ENCODE measurements at places on chromosomes 6 and 20.

- no peak overlapping the region for H3K27ac ChIP-seq
- no peak for DNase-seq
- H3K36me3 ChIP-seq: peaks cover 41% of the 10 kb centered on the region
- no peak overlapping the region for H3K4me3 ChIP-seq
- H3K4me1 ChIP-seq: no peaks in the 10 kb centered on the region
- H3K27me3 ChIP-seq: no peaks in the 10 kb centered on the region
Measured at GRCh38 chr6:122454673-122455072, 16.9 kb downstream of the SERINC1 start.

GRCh38 chr6:13098793-13099570 is 229.4 kb downstream of the TBC1D7 start:
- no peaks in the 10 kb centered on the region for H3K4me1 ChIP-seq
- no peak for DNase-seq
- H3K27ac ChIP-seq: no peak overlapping the region
- H3K4me3 ChIP-seq: no peak overlapping the region

- no peaks in the 10 kb centered on the region for H3K27me3 ChIP-seq
- H3K27ac ChIP-seq: no peak overlapping the region
- H3K4me1 ChIP-seq: no peaks in the 10 kb centered on the region
- H3K36me3 ChIP-seq: no peaks in the 10 kb centered on the region
- no peak overlapping the region for H3K4me3 ChIP-seq
Measured at GRCh38 chr20:41320976-41321375, 3.4 kb upstream of the ZHX3 start.

DNA sequence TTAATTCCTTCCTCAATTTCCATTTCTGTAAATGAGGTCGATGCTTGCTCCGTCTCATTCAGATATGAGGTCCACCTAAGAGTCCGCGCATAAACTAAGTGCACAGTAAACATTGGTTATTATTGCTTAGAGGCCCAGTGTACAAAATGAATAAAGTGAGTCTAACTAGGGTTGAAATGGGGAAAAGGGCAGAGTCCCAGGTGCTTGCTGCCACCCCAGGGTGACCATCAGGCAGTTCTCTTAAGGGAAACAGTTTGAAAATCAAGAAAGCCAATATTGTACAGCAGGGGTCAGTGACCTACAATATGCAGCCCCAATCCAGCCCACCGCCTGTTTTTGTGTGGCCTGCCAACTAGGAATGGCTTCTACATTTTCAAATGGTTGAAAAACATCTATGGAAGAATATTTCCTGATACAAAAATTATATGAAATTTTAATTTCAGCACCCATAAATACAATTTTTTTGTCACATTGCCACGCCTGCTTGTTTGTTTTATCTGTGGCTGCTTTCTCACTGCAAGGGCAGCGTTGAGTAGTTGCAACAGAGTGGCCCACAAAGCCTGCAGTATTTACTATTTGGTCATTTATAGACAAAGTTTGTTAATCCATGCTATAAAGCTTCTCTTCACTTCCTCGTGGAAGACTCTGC is 43.3 kb downstream of the SLC13A3 start:
- no peak for DNase-seq
- H3K27me3 ChIP-seq: no peaks in the 10 kb centered on the region
- peak overlapping the region; percentile 45 for H3K27ac ChIP-seq
- no peak overlapping the region for H3K4me3 ChIP-seq

GRCh38 chr6:3748208-3749066 is 3.1 kb downstream of the PXDC1 start:
- H3K27me3 ChIP-seq: no peaks in the 10 kb centered on the region
- peak; percentile 72 for DNase-seq
- no peaks in the 10 kb centered on the region for H3K36me3 ChIP-seq

GRCh38 chr6:12956991-12957320 is 240.4 kb downstream of the PHACTR1 start:
- peaks cover 8% of the 10 kb centered on the region for H3K4me1 ChIP-seq
- peak overlapping the region; percentile 96 for H3K4me3 ChIP-seq
- H3K27ac ChIP-seq: peak overlapping the region; percentile 74
- no peaks in the 10 kb centered on the region for H3K27me3 ChIP-seq
- no peaks in the 10 kb centered on the region for H3K36me3 ChIP-seq
- no peak for DNase-seq

GRCh38 chr6:28737750-28738395 is 185.9 kb downstream of the TRIM27 start:
- no peak overlapping the region for H3K27ac ChIP-seq
- no peak overlapping the region for H3K4me3 ChIP-seq
- H3K36me3 ChIP-seq: no peaks in the 10 kb centered on the region
- no peaks in the 10 kb centered on the region for H3K4me1 ChIP-seq
- H3K27me3 ChIP-seq: peaks cover 64% of the 10 kb centered on the region

DNA sequence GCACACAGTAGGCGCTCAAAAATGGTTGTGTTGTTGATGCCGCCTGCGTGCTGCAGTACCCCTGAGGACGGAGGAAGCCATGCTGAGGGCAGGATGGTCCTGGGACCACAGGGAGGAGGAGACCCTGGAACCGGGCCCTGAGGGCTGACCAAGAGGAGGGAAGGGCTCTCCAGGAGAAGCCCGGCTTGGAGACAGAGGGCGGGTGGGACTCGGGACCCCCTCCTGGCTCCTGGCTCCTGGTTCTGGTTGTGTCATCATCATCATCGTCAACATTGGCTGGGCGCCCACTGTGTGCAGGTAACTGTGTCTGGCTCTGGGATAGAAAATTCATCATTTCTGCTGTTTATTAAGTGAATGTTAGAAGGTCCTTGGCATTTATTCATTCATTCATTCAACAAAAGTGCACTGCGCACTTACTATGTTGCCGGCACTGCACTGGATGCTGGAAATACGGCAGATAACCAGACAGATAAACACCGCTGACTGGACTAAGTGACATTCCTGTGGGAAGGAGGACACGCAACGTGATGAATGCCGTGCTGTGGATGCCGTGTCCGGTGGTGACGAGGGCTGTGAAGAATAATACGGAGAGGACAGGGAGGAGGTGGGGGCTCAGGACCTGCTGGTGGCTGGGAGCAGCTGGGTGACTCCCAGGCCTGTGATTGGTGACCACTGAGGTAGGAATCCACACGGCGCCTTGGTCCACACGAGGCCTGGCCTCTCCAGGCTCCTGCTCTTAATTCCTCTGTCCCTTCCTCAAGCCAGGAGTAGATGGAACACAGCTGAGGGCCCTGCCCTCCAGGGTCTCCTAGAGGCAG is 35.3 kb downstream of the SPDEF start:
- no peaks in the 10 kb centered on the region for H3K27me3 ChIP-seq
- DNase-seq: no peak
- no peak overlapping the region for H3K27ac ChIP-seq
- peaks cover 2% of the 10 kb centered on the region for H3K4me1 ChIP-seq
- H3K4me3 ChIP-seq: no peak overlapping the region

DNA sequence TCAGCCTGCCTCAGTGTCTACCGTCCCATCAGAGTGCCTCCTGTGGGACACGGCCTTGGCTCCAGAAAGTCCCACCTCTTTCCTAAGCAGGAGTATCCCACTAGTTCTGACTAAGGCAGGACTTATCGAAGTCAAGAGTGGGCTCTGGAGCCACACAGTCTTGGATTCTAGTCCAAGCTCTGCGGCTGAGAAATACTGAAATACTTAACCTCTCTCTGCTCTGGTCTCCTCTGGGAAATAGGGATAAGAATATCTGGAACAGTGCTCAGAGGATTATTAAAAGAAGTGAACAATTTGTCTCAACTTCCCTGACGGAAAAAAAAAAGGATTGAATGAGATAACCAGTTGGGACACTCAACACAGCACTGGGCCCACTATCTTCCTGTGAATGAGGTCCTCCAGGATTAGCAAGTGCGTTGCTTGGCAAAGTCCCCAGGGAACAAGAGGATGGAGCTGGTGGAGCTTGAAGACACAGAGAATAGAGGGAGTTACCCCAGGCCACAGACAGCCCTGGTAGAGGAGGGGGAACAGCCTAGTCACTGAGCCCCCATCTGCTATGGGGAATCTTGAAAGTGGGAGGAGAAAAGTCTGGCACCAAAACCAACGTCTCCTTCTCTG is 34.6 kb upstream of the FOXP4 start:
- no peaks in the 10 kb centered on the region for H3K27me3 ChIP-seq
- no peak for DNase-seq
- no peaks in the 10 kb centered on the region for H3K4me1 ChIP-seq
- no peak overlapping the region for H3K4me3 ChIP-seq

DNA sequence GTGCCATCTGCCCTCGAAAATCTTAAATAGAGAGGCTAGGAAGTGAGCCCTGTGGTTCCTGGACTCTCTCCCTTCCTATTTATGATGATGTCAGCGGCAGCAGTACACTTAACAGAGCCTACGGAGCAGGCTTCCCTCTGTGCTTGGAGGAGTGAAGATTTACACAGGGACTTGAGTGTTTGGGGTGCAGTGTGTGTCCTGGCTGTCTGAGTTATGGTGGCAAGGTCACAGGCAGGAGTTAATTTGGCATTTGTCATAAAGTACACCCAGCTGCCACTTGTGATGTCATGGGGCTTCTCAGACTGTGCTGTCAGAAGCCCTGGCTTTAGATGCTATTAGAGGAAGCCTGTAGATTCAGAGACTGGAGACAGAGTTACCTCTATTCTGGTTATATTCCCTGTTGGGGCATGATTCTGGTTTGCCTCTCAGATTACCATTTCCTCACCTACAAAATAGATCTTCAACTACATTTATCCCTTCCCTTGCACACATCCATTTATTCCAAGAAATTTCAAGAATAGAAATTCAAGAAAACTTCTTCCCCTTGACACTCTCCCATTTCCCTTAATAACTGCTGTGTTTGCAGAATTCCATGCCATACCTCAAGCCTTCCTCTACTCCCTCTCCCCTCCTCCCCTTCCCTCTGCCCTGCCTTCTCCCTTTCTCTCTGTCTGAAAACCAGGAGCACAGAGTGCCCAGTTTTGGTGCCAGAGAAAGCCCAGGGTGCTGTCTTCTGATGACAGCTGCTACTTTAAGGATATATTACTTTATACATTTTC is 72.1 kb downstream of the SLC24A3 start:
- no peaks in the 10 kb centered on the region for H3K4me1 ChIP-seq
- H3K27me3 ChIP-seq: no peaks in the 10 kb centered on the region
- H3K27ac ChIP-seq: no peak overlapping the region

DNA sequence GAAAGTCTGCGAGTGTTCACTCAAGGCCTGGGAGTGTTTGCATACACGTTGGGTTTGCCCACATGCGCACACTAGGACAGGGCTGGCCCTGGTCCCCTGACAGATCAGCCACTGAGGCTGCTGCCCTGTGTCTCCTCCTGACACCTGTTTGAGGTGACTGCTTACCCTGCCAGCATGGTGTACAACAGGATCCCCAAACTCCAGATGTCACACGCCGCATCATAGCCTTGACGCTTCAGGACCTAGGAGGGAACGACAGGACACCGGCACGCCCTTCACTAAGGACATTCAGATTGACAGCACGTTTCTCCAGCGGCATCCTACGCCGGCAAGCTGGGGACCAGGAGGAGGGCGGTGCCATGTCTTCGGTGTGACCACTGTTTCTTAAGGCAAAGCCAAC is 37.0 kb upstream of the MPC1 start:
- DNase-seq: no peak
- H3K4me3 ChIP-seq: no peak overlapping the region
- no peaks in the 10 kb centered on the region for H3K27me3 ChIP-seq

- H3K36me3 ChIP-seq: no peaks in the 10 kb centered on the region
- H3K4me3 ChIP-seq: no peak overlapping the region
- DNase-seq: no peak
- H3K27me3 ChIP-seq: no peaks in the 10 kb centered on the region
- H3K27ac ChIP-seq: peak overlapping the region; percentile 5
Measured at GRCh38 chr6:146884728-146885127, 286.0 kb downstream of the ADGB start.

DNA sequence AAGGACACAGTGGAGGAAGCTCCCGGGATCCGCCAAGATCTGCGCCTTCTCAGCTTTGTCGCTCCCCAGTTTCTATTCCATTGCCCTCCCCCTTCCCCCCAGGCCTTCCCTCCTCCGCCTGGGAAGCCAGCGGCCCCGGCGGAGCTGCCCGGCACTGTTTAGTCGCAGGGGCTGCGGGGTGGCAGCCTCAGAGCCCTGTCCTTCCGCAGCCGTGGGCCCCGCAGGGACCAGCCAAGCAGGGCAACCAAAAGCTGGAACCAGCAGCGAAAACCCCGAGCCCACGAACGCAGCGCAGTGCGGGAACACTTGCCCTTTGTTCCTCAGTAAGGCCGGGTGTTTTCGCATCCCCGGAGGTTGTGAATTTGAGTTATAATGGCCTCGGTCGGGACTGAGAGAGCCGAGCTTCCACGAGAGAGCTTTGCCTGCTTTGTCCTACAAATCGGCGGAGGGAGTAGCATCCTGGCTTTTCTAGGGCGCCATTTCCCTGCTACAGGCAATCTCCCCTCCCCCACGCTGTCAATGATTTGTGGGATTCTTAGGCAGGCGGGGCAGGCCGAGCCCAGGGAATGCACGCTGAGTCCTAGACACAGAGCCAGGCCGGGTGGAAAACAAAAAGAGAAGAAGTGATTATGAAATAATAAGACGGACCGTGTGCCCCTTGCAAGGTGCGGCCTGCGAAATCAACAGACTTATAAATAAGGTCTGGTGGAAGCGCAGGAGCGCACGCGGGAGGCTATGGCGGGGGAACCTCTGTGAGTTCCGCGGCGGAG is 4.0 kb upstream of the TUBB2B start:
- no peaks in the 10 kb centered on the region for H3K4me1 ChIP-seq
- peak; percentile 96 for DNase-seq
- H3K4me3 ChIP-seq: peak overlapping the region; percentile 92
- no peaks in the 10 kb centered on the region for H3K36me3 ChIP-seq
- H3K27ac ChIP-seq: peak overlapping the region; percentile 59

DNA sequence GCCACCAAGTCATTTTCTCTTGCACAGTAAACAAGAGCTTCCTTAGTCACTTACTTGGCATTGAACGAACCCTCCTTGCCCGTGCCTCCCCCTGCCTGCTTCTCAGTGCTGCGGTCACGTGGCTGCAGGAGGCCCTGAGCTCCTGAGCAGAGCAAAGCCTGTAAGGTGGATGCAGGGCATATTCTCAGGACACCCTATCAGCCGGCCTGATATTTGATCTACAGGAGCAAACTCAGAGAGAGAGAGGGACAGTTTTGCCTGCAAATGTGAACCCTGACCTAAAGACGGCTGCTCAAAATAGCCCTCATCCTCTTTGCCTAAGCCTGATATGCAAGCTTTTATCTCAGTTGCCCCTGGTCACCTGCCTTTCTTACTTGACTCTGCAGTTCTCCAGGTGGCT is 93.0 kb upstream of the POPDC3 start:
- no peak overlapping the region for H3K4me3 ChIP-seq
- no peaks in the 10 kb centered on the region for H3K27me3 ChIP-seq
- no peak overlapping the region for H3K27ac ChIP-seq
- H3K4me1 ChIP-seq: no peaks in the 10 kb centered on the region
- no peaks in the 10 kb centered on the region for H3K36me3 ChIP-seq

DNA sequence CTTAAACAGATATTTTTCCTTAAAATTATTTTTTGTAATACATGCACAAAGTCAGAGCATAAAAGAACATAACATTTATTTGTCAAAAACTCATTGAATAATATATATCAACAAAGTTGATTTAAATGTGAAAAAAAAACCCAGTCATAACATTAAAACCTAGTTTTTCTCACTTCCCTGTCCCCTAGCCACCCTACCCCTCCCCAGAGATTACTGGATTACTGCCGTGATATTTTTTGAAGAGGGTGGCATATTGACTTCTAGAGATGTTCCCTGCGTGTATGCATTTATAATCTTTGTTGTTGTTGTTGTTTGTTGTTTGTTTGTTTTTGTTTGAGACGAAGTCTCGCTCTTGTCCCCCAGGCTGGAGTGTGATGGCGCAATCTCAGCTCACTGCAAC is 52.4 kb upstream of the ARMC2 start:
- H3K4me1 ChIP-seq: peaks cover 17% of the 10 kb centered on the region
- no peak overlapping the region for H3K4me3 ChIP-seq
- H3K36me3 ChIP-seq: no peaks in the 10 kb centered on the region
- H3K27ac ChIP-seq: no peak overlapping the region
